ENCODE measurements at places on chromosomes 7 and 10.

GRCh38 chr7:115087437-115087836 lies 165.5 kb downstream of the MDFIC start:
- DNase-seq, result no peak

GRCh38 chr7:95476904-95477594 lies 8.7 kb upstream of the ASB4 start:
- peak; percentile 51 for DNase-seq

DNA sequence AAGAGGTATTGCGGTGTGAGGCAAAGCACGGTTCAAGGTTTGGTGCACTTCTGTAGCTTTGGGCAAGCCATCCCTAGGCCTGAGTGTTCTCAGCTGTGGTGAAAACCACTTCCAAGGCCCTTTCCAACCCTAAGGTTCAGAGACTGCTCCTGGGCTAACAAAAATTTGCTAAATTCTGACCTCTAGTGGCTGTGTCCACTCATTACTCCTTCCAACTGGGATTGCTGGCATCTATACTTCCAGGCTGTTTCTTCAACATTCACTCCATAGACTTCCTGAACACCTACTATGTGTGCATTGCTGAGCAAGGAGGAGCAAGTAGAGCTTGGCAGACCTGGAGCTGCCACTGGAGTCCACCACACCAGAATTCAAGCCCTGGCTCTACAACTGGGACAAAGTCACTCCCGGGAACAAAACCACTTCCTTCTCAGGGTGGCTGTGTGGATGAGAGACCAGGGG lies 29.3 kb upstream of the SH3PXD2A start:
- DNase-seq, result no peak

DNA sequence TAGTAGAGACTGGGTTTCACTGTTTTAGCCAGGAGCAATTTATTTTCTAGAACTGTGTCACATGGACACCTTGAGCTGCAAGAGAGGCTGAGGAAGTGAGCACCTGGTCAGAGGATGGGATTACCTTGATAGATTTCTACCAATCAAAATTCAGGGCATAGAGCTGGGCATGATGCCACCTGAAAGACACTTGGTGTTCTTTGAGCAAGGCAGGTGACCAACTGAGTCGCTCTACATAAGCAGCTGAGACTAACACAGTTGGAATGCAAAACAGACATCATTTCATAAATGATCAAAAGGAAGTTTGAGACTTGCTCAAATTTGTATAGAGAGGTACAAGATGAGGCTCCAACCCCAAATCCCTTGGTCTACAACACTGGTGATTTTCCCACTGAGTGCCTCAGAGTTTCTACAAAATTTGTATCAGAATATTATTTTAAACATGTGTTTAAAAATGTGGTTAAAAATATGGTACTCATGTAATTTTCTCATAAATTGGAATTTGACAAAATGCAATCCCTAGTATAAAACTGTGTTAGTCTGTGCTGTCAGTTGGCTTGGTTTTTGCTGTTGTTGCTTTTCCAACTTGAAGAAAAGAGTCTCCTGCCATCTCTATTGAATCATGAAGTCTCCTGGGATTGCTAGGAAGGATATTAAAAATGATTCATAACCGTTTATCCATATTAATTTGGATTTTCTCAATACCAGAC lies 156.4 kb upstream of the MDFIC start:
- DNase-seq, result no peak

- DNase-seq, result peak; percentile 82
These were observed 25.1 kb upstream of the GHRHR start for GRCh38 chr7:30938435-30939316.

DNA sequence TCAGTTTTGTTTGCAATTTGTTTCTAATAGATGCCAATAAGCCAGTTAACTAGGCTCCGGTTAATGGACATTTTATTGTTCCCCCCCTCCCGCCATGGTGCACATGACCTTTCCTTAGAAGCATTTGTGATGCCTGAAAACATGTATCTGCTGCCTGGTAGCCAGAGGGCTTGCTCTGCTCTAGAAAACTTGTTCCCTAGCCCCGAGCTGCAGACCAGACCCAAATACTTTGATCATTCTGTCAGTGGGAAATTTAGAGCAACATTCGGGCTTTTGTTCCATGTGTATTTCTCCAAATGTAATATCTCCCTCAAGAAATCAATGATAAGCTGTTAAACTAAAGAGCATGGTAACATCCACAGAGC lies 104.7 kb downstream of the EVX1 start:
- DNase-seq, result no peak

- DNase-seq, result no peak
These were observed 105.9 kb downstream of the DOCK1 start for GRCh38 chr10:127011174-127011573.

GRCh38 chr7:44072364-44073231 lies 7.2 kb upstream of the PGAM2 start:
- DNase-seq, result no peak

DNA sequence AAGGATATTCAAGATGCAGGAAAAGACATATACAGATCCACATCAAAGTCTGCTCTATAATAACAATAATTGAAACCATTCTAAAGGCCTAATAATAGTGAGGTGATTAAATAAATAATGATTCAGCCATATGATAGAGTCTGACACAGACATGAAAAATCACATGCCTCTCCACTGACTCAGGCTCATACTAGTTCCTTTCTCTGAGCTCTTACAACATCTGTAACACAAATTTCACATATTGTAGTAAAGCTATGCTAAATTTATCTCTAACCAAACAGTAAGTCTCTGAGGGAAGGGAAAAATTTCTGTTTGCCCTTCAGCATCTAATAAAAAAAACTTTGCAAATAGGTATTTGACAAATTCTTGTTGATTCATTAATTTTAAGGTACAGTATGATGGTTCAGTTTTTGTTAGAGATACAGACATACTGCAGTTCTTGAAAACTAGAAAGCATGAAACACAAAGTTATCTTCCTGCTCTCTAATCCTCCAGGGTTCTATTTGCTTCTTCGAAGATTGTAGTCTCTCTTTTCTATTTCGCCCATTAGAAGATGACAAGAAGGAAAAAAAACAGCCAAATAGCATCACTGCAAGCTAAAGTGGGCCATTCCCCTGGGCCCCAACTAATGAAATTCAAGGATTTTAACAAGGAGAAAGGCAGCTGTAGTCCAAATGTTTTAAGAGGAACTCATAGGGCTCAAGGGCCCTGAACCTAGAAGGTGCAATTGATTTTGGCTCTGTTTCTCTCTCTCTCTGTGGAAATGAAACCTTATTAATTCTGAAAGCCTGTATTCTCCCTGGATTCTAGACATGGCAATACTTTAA lies 53.9 kb downstream of the CUBN start:
- DNase-seq, result no peak

- no peak for DNase-seq
These were observed 13.1 kb downstream of the LRRC4 start for GRCh38 chr7:128017862-128018845.

GRCh38 chr10:50992356-50992901 lies 81.9 kb upstream of the PRKG1 start:
- DNase-seq, result no peak

- DNase-seq, result no peak
These were observed 105.8 kb upstream of the VIPR2 start for GRCh38 chr7:159250471-159250870.

All from stimulated activated CD4-positive, alpha-beta T cell treated with anti-CD3 and anti-CD28 coated beads, Interleukin-2, amount 100 ng/mL, for 24 hours (primary cell).